ENCODE measurements at places on chromosomes 2 and 18.

DNA sequence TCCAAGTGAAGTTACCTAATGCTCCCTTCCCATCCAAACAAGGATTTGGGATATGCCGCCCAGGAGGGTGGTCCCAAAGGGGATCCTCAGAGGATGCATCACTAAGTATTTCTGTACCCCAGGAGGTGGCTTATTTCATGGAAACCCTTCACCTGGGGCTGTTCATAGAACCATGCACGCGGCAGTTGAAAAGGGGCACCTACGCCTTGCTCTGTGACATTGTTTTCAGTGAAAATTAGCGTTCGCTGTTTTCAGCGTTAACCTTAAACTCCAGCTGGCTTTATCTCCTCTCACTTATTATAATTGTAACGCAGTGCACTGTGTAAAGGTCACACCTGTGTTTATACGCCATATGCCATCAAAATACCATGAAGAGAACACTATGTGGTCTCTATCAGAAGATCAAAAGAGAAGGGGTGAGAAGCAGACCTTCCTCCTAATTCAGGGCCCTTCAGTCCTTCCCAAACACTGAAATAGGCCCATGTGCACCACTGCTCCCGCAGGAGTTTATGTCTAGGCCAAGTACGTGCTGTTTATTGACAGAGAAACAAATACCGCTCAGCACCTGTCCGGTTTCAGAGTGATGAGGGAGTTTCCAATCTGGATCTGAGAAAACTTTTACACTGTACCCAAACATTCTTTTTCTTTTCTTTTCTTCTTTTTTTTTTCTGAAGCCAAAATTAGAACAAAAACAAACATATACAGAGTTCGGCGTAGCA lies 162.1 kb downstream of the BCL2 start:
- no peak for DNase-seq
- H3K4me3 ChIP-seq = peak overlapping the region; percentile 27
- no peaks in the 10 kb centered on the region for H3K36me3 ChIP-seq
- no peaks in the 10 kb centered on the region for H3K27me3 ChIP-seq

DNA sequence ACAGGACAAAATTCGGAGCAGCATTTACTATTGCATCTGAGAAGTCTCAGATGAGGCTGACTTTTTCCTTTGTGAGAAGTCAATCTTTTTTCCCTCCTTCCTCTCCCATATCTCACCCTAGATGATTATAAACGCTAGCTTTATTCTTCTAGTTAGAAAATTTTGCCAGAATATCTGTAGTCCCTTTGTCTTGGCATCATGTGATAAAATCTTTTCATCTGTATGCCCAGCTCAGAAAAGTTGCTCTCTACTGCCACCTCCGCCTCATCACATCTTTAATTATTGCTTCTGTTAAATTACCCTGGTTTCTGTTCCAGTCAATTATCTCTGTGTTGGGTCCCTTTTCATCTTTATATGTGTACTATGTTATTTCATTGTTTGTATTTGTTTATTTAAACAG lies 210.8 kb upstream of the SLC35G4 start:
- no peak overlapping the region for H3K27ac ChIP-seq
- no peak for DNase-seq
- no peak overlapping the region for H3K4me3 ChIP-seq
- no peaks in the 10 kb centered on the region for H3K36me3 ChIP-seq
- H3K27me3 ChIP-seq = no peaks in the 10 kb centered on the region

GRCh38 chr18:8912348-8913326 lies 189.9 kb upstream of the NDUFV2 start:
- H3K27ac ChIP-seq = no peak overlapping the region
- no peak for DNase-seq
- no peaks in the 10 kb centered on the region for H3K27me3 ChIP-seq
- no peaks in the 10 kb centered on the region for H3K36me3 ChIP-seq
- no peaks in the 10 kb centered on the region for H3K4me1 ChIP-seq

DNA sequence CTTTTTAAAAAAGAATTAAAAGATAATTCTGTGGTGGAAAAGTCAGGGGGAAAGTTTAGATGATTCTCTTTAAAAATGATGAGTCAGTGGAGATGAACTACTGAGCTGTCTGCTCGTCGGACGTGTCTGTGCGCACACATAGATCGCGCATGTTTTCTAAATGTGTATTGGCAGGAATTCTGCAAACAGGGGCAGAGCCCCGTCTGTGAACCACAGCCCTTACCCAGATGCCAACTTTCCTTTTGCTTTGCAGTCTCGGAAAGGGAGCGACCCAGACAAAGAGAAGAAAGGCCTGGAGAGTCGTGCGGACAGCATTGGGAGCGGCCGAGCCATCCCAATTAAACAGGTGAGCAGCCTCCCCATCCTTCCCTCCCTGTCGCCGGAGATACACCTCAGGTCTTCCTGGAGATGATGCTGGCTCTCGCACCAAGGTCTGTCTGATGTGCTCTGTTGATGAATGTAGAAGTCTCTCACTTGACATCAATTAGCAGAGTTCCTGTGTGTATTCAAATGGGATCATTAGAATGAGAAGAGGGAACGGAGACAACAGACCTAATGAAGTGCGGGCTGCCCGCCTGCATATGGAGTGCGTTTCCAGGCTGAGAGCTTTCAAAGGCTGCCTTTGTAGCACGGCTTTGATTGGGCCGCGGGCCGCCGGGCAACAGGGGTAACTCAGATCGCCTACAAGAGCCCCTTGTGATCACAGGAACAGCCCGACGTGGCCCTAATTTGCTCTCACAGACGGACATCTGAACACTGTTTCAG lies 313.3 kb downstream of the AGAP1 start:
- no peak overlapping the region for H3K27ac ChIP-seq
- H3K4me1 ChIP-seq = no peaks in the 10 kb centered on the region
- no peaks in the 10 kb centered on the region for H3K27me3 ChIP-seq
- H3K4me3 ChIP-seq = no peak overlapping the region

DNA sequence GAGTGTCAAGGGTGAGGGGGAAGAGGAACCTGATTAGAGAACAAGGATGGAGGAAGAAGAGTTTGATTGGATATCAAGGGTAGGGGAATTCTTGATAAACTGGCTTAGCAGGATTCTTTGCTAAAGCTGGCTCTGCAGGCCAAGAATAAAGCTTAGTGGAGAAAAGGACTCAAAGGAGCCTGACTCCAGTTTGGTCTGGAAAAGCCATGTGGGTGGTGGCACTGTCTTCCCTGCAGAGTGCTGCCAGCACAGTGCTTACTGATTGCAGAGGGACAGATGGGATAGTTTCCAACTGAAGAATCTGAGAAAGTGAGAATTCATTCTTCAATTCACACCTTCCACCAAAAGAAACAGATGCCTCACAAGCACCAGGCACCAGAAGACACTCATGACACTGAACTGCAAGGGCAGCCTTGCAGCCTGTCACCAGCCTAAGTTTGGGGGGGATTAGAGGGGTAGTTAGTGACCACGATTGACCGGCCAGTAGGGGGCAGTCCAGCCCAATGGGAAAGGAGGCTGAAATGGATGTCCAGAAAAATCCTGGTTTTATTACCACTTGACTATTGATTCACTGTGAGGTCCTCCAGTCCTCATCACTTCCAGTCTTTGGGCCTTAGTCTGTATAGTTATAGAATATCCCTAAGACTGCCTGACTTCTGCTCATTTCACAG lies 334.5 kb downstream of the SMAD2 start:
- no peak for DNase-seq
- no peaks in the 10 kb centered on the region for H3K27me3 ChIP-seq
- H3K4me1 ChIP-seq = no peaks in the 10 kb centered on the region
- no peaks in the 10 kb centered on the region for H3K36me3 ChIP-seq
- H3K27ac ChIP-seq = no peak overlapping the region

DNA sequence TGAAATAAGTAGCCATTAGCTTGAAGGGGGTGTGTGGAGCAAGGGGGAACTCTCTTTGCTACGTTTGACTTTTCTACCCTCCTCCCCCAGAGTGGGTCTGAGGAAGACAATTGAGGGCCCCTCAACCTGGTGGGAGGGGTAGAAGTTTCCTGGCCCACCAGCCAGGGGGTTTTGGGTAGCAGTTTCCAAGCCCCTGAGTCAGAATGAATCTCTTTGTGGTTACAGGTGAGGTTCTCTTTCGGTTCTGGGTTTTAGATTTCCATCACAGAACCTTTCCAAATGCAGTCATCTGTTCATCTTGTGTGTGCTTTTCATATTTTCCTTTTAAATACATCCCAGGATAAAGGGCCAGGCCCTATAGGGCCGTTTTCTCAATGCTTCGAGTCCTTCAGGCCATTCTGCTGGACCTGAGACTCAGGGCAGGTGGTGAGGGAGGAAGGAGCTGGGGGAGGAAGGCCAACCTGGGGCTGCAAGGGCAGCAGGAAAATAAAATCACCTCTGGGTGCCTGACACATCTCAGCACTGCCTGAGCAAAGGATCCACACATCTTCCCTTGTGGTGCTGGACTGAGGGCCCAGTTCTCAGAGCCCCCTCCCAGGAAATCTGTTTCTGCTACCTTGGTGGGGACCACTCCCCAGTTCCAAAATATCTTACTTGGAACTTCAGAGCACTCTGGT lies 4.7 kb downstream of the LBH start:
- H3K27me3 ChIP-seq = no peaks in the 10 kb centered on the region
- H3K4me3 ChIP-seq = peak overlapping the region; percentile 94
- peaks cover 16% of the 10 kb centered on the region for H3K36me3 ChIP-seq
- DNase-seq = no peak
- H3K27ac ChIP-seq = peak overlapping the region; percentile 93
- peaks cover 80% of the 10 kb centered on the region for H3K4me1 ChIP-seq

DNA sequence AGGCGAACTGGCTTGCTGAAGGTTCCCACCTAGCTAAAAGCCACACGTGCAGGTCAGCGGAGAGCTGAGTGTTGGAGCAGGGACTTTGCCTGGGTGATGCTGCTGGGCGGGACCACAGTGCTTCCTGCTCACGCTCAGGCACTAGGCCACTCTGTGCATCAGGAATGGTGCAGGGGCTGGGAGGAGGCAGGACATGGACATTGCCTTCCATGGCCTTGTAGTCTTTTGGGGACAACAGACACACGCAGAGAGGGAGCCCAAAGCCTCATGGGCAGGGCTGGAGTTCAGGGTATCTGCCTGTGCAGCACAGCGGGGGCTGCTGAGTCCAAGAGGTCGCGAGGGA lies 207.2 kb downstream of the ZBTB7C start:
- DNase-seq = no peak
- no peaks in the 10 kb centered on the region for H3K36me3 ChIP-seq
- no peaks in the 10 kb centered on the region for H3K4me1 ChIP-seq
- H3K27ac ChIP-seq = no peak overlapping the region
- peaks cover 9% of the 10 kb centered on the region for H3K27me3 ChIP-seq

GRCh38 chr2:23564615-23564960 lies 179.6 kb downstream of the KLHL29 start:
- no peaks in the 10 kb centered on the region for H3K27me3 ChIP-seq
- DNase-seq = no peak
- H3K4me1 ChIP-seq = no peaks in the 10 kb centered on the region
- H3K36me3 ChIP-seq = no peaks in the 10 kb centered on the region
- no peak overlapping the region for H3K27ac ChIP-seq

DNA sequence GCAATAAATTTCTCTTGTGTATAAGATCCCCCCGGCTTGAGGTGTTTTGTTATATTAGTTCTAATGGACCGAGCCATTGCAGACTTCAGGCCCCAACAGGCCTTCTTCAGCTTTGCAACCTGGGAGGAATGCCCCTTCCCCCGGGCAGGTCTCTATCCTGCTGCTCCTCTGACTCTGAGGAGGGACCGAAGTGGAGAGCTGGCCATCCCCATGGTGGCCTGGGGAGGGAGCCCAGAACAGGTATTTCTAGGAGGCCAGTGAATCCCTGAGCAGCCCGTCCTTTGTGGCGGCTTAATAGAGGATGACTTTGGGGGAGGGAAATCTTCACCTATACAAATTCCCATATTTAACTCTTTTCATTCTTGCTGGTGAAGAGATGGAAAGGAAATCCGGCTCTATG lies 715.8 kb upstream of the SOX11 start:
- no peaks in the 10 kb centered on the region for H3K4me1 ChIP-seq
- DNase-seq = no peak
- H3K36me3 ChIP-seq = no peaks in the 10 kb centered on the region
- no peak overlapping the region for H3K4me3 ChIP-seq

- H3K27me3 ChIP-seq = no peaks in the 10 kb centered on the region
- no peak for DNase-seq
- no peaks in the 10 kb centered on the region for H3K4me1 ChIP-seq
- no peak overlapping the region for H3K4me3 ChIP-seq
- no peak overlapping the region for H3K27ac ChIP-seq
These were observed 99.7 kb upstream of the OTOS start for GRCh38 chr2:240240017-240240734.

GRCh38 chr2:88580088-88580487 lies 47.2 kb downstream of the EIF2AK3 start:
- H3K36me3 ChIP-seq = peaks cover 41% of the 10 kb centered on the region
- no peaks in the 10 kb centered on the region for H3K4me1 ChIP-seq
- DNase-seq = no peak
- no peaks in the 10 kb centered on the region for H3K27me3 ChIP-seq
- no peak overlapping the region for H3K27ac ChIP-seq

GRCh38 chr18:49563701-49564517 lies 2.1 kb downstream of the LIPG start:
- H3K4me3 ChIP-seq = no peak overlapping the region
- H3K4me1 ChIP-seq = peaks cover 20% of the 10 kb centered on the region
- peaks cover 43% of the 10 kb centered on the region for H3K27me3 ChIP-seq
